GM12878 (cell line): ENCODE measurements at places on chromosomes 11 and 22. TPM values are rescaled to one million over a fixed set of nuclear protein-coding genes. Genes with fewer than 3 reads are reported as not detected.

- no peak overlapping the region for H3K4me3 ChIP-seq
- H3K27me3 ChIP-seq = no peaks in the 10 kb centered on the region
- H3K27ac ChIP-seq = no peak overlapping the region
- DNase-seq = no peak
These were observed 10.3 kb upstream of the CCDC86 start for GRCh38 chr11:60831501-60832079.

OR5A1 gene
- not detected in 2 replicates for total RNA-seq

- no peak overlapping the region for H3K27ac ChIP-seq
- peaks cover 7% of the 10 kb centered on the region for H3K4me1 ChIP-seq
- H3K27me3 ChIP-seq = no peaks in the 10 kb centered on the region
- no peaks in the 10 kb centered on the region for H3K36me3 ChIP-seq
- DNase-seq = no peak
These were observed 3.3 kb upstream of the TPP1 start for GRCh38 chr11:6622261-6623171.

DNA sequence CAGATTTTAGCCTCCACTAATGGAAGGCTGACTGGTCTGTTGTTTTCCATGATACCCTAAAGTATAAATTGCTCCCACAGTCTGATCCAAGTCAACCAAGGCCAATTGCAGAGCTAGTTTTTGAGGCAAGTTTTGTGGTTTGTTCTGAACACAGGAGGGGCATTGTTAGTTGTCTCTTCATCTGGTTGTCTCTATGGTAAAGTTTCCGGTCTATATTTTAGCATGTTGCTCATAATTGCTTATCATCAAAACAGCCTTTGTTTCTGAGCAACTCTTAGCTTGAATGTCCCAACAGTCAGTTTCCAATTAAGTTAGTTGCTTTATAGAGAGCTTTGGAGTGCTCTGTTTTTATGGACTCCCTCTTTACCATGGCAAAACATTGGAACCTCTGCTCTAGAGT lies 217.6 kb upstream of the CARD18 start:
- no peak overlapping the region for H3K27ac ChIP-seq
- H3K27me3 ChIP-seq = no peaks in the 10 kb centered on the region
- no peaks in the 10 kb centered on the region for H3K4me1 ChIP-seq
- no peaks in the 10 kb centered on the region for H3K36me3 ChIP-seq
- H3K4me3 ChIP-seq = no peak overlapping the region
- DNase-seq = no peak

GRCh38 chr11:75437966-75438659 lies 5.1 kb upstream of the KLHL35 start:
- no peak overlapping the region for H3K4me3 ChIP-seq
- no peaks in the 10 kb centered on the region for H3K36me3 ChIP-seq
- DNase-seq = no peak
- no peaks in the 10 kb centered on the region for H3K4me1 ChIP-seq
- no peak overlapping the region for H3K27ac ChIP-seq

GRCh38 chr11:108780119-108780518 lies 115.2 kb downstream of the DDX10 start:
- DNase-seq = no peak
- H3K27ac ChIP-seq = no peak overlapping the region
- H3K4me1 ChIP-seq = no peaks in the 10 kb centered on the region
- no peaks in the 10 kb centered on the region for H3K27me3 ChIP-seq

GRCh38 chr22:26981541-26981940 lies 324.2 kb downstream of the MIAT start:
- no peaks in the 10 kb centered on the region for H3K4me1 ChIP-seq
- no peak for DNase-seq

CLCF1 gene
- total RNA-seq = 1.3 and 1.5 TPM in 2 replicates
